ENCODE measurements at places on chromosomes 1 and 21.

GRCh38 chr1:218383681-218384080, 38.5 kb downstream of the TGFB2 start:
- DNase-seq = no peak

- no peak for DNase-seq
These were observed 1.9 kb upstream of the ID3 start for GRCh38 chr1:23561076-23561812.

GRCh38 chr1:171115280-171115897, 24.7 kb downstream of the FMO3 start:
- no peak for DNase-seq

- no peak for DNase-seq
These were observed 330.5 kb downstream of the SRGAP2C start for GRCh38 chr1:121515235-121515634.

DNA sequence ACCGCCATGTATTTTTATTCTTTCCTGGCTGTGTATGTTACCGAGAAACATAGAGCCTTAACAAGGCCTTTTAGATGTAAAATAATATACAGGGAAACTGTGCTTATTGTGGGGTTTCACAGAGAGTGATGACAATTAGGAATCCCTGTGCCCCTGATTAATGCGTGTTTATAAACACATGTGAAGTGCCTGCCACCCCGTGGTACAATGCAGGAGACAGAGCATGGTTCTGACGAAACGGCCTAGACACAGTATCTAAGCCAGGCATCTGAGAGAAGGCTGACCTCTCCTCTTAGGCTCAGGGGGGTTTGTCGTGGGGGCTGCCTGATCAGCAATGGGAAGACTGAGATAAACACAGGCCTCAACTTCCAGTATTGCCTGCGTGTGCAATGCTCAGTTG, 200.0 kb downstream of the AJAP1 start:
- DNase-seq = no peak

GRCh38 chr1:57003398-57004139, 37.8 kb upstream of the C8B start:
- no peak for DNase-seq

DNA sequence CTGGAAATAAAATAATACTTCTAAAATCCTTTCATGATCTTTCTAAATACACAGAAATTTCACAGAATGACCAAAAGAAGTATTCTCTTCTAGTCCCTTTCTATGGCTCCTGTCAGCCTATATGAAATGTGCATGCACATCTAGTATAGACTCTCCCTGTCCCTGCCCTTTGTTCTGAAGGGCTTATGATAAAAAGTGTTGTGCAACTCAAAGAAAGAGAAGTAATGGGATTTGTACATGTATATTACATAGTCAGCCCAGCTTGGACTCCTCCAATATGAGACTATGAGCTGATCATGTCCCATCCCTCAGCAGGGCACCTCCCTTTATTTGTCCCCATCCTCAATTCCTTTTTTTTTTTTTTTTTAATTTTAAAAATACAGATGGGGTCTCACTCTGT, 42.1 kb upstream of the LAX1 start:
- no peak for DNase-seq

GRCh38 chr1:233172201-233172600, 123.3 kb downstream of the PCNX2 start:
- DNase-seq = no peak

GRCh38 chr1:162663589-162664106, 31.4 kb downstream of the DDR2 start:
- no peak for DNase-seq

- DNase-seq = no peak
These were observed 71.5 kb downstream of the CLCA4 start for GRCh38 chr1:86618358-86618757.

- DNase-seq = no peak
These were observed 78.3 kb downstream of the NIBAN1 start for GRCh38 chr1:184896000-184896399.

DNA sequence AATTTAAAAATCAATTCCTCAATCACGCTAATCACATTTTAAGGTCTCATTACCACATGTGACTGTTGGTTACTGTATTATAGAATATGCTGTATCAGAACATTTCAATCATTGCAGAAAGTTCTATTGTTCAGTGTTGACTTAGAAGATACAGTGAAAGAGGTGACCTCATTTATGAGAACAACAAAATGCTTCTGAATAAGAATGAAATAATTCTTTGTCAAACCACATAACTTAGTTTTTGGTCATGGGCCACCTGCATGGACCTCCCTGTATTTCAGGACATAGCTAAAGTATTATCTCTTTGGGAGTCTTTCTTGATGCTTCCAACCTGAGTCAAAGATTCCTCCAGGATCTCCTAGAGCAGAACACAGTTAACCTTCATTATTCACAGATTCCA, 22.3 kb downstream of the MFSD2A start:
- DNase-seq = no peak

- no peak for DNase-seq
These were observed 11.3 kb upstream of the PDZK1IP1 start for GRCh38 chr1:47201179-47201578.

- no peak for DNase-seq
These were observed 375.7 kb downstream of the NPHP4 start for GRCh38 chr1:5616366-5617178.

- no peak for DNase-seq
These were observed 61.5 kb upstream of the WLS start for GRCh38 chr1:68293609-68294366.

DNA sequence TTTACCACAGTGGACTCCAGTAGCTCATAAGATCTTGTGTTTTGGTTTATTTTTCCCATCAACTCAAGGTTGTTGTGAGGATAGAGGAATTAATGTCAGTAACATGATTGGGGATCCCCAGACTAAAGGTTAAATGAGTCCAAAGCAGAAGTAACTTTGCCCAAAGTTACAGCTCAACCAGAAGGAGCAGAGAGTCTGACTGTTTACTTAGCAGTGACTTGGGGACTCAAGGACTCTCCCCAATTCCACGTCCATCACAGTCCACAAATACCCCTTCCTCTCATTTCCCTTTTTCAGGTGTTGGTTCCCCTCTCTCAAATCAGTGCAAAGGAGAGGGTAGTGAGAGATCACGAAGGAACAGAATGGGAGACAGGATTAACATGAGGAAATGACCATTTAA, 4.0 kb upstream of the ETV3 start:
- DNase-seq = no peak

GRCh38 chr1:171911506-171911905, 70.2 kb downstream of the DNM3 start:
- DNase-seq = no peak

DNA sequence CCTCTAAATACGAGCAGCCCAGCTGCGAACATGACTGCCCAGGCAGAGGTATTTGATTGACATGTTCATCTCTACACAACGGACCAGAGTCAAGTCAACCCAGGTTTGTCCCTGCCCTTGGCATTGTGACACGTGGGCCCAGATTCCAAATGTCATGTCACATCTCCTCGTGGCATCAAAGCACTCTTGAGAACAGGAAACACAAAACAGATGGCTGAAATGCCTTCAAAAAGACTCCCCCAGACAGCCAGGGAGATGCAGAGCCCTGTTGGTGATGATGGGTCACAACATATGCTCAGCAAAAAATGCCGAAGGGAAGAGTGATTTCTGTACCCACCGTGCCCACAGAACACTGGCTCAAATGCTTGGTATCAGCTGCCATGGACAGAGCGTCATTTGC, 337.8 kb upstream of the DAB1 start:
- no peak for DNase-seq

- DNase-seq = peak; percentile 41
These were observed 30.6 kb downstream of the MORN1 start for GRCh38 chr1:2360588-2361364.

DNA sequence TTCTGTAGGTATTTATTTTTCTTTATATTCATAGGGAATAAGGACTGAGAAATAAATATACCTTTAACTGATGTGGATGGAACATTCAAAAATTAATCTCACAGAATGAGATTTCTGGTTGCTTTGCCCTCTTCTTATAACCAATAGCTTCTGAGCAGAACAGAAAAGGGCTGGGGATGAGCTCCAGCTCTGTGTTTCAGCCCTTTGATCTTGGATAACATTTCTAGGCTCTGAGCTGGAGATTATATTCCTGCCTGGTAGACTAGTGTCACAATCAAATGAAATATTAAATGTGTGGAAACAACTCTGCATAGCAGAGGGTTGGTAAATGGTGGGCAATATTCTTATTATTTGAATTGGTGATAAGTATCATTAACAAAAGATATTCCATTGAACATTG, 14.6 kb downstream of the MAP3K21 start:
- no peak for DNase-seq

GRCh38 chr1:206809504-206810084, 37.3 kb upstream of the IL10 start:
- DNase-seq = no peak

- peak; percentile 64 for DNase-seq
These were observed 800 bp upstream of the DNMT3L start for GRCh38 chr21:44262338-44263056.

GRCh38 chr1:229597877-229598276, 28.0 kb downstream of the TAF5L start:
- DNase-seq = no peak

DNA sequence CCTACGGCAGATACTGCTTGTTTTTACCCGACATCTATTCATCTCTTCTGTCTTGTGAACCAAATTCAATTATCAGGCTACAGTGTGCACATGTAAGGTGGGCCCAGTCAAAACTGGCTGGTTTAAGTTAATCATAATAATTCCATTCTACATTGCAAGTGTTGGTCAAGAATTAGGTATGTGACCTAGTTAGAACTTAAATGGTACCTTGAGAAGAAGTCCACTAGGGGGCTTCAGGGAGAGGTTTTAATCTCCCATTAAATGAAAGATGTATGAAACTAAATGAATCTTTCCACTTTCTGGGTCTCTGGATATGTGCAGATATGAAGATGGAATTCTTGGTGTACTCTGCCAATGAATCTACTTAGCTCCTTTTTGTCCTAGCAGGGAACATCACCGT, 187.1 kb downstream of the CDC42BPA start:
- DNase-seq = no peak

DNA sequence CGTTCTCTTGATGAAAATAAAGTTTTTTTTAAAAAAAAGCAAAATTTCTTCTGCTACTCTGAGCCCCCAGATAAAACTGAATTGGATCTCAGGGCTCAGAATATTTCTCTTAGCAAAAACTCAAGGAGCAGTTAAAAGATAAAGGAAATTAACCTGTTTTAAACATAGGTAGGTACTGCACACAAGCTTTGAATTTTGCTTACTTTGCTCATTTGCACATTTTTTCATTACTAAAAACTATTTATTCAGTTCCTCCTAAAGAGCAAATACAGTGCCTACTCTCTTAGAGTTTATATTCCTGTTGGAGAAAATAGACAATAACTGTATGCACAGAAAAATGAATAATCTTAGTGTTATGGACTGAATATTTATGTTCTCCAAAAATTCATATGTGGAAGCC, 13.0 kb upstream of the TNFSF4 start:
- no peak for DNase-seq

DNA sequence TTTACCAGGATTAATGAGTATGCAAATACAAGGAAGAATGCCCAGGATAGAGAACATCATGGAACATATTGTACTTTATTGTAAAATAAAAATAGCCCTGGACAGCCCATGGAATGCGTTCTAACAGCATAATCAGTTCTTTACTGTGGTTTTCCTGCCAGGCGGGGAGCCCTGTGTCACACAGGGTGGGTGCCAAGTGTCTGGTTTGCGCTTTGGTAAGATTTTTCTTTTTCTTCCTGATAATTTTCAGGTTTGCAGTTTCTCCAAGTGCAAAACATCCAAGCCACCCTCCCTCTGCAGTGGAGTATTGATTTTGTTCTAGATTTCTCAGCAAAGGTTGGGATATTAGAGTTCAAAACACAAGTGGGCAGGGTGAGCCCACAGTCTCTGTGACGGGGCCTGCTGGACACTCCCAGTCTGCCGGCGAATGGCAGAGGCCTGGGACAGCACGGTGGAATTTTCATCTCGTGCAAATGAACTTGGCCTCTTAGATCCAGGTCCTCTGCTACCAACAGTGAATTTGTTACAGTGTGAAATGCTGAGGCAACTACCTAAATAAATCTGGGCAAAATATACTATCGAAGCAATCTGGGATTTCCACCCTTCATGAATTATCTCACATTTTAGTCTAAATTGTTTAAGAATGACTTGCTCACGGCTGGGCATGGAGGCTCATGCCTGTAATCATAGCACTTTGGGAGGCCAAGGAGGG, 15.6 kb upstream of the KCNJ15 start:
- DNase-seq = no peak
